NB4 (cell line): ENCODE measurements at places on chromosomes 12 and 14.
A peak's percentile ranks its signal among the peaks of the same experiment; 100 is the strongest.

GRCh38 chr12:108751821-108752220, 20.5 kb upstream of the CORO1C start:
- peak; percentile 67 for DNase-seq

- no peak for DNase-seq
Observed at GRCh38 chr12:24500421-24500820, 448.5 kb downstream of the BCAT1 start.

DNA sequence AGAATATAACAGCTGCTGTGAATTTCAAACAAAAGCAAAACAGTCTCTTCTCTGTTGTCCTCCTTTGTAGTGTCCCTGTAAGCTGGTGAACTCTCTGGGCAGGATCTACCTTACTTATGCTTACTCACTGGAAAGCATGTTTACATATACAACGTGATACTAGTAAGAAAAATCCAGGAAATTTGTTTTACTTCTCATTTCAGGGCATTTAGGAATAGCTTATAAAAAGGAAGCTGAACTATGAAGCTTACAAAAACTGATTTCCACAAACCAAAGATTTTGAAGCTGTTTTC, 311.0 kb downstream of the NOVA1 start:
- no peak for DNase-seq

DNA sequence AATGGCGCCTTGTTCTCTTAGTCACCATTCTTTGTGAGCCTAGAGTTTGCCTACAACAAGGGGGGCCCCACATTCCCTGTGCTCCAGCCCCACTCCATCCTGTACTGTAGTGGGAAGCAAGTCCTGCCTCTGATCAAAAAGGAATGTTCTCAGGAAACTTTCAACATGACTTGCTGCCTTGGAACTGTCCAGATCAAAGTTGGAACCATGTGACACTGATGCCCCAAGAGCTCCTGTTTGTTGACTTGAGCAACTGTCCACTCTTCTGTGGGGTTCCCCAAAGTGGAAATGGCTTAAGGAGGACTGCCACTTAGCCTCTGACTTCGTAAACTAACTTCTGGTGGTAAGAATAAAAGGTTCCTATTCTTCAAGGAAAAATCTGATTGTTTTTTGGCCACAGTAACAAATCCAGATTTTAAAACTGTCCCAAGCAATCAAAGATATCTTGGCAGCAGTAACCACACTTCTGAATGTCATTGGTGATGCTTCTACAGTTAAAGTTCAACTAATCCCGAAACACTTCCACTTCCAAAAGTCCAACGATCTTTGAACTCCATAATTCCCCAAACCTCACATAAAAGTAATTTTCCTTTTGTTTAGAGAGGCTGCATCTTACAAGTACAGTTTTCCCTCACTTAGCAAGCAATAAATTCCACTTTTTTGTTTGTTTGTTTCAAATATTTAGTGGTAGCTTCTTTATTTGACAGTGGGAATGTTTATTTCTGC, 67.2 kb downstream of the PAH start:
- no peak for DNase-seq

GRCh38 chr12:130478786-130479185, 141.1 kb downstream of the PIWIL1 start:
- no peak for DNase-seq

- no peak for DNase-seq
Observed at GRCh38 chr14:58701604-58702003, 63.8 kb downstream of the DACT1 start.

- no peak for DNase-seq
Observed at GRCh38 chr14:33859306-33859705, 91.6 kb downstream of the EGLN3 start.

- no peak for DNase-seq
Observed at GRCh38 chr14:38481952-38482678, 226.2 kb upstream of the CLEC14A start.

DNA sequence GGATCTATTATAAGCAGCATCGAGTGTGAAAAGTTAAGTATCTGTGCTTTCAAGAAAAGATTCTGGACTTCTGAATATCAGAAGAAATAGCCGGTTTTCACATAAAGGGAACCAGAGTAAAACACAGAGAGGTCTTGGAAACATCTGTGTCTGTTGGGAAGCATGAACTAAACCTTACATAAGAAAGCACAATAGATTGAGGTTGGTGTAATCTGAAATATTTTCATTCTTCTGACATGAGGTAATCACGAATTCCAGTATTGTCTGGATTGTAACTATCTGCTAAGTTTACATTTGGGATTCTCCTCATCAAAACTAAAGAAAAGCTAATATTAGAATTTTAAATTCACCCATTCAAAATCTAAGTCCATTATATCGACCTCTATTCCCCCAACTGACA, 161.3 kb downstream of the CPNE8 start:
- no peak for DNase-seq

DNA sequence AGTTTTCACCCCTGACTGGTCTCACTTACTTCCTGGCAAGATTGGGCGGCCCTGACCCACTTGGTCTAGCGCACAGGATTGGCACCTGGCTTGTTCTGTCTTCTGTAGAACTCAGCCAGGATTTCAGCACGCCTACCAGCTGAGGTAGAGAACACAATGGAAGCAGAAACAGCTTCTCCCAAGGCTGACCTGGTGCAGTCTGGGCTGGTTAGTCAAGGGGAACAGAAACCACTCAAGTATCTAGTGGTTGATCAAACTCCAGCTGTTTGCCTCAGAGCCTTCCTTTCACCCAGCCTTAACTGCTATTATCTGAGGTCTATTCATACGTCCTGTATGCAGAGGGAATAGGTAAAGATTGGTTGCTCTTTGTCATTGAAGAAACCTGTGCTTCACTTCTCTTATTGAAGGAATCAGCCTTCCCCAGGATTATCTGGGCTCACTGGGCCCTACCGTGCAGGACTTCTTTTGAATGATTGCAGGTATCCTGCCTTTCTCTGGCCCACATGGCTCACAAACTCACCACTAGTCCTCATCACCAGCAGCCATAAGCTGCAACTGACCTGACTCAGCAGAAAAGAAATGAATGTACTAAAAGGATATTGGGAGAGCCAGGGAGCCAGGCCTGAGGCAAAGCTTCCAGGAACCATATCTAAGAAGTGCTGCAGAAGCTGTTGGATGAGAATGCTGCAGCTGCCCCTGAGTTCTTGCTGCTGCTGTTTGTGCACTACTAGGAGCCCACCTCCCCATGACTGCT, 2.5 kb upstream of the PLEKHD1 start:
- peak; percentile 16 for DNase-seq

DNA sequence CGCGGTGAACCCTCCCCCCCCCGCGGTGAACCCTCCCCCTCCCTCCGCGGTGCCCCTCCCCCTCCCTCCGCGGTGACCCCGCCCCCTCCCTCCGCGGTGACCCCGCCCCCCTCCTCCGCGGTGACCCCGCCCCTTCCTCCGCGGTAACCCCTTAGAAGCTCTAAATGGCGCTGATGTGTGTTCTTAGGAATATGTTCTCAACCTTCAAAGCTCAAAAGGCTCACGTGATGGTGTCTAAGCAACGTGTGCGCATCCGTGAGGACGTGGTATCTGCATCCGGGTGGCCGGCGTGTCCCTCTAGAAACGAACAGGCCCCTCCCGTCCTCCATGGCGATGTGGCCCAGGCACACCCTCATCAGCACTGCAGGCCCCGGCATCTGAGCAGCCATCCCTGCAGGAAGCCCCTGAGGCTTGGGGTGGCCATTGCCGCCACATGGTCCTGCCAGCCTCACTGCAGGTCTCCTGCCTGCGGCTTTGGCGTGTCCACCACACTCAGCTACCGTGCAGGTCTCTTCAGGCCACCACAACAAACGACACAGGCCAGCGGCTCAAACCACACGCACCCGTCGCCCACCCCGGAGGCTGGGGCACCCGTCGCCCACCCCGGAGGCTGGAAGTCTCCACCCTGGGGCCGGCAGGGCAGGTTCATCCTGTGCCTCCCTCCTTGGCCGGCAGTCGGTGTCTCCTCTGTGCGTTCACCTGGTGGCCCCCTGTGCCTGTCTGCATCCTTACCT, 14.5 kb upstream of the FBRSL1 start:
- DNase-seq, result no peak

- peak; percentile 76 for DNase-seq
Observed at GRCh38 chr12:7832059-7832696, 40.5 kb downstream of the SLC2A14 start.

DNA sequence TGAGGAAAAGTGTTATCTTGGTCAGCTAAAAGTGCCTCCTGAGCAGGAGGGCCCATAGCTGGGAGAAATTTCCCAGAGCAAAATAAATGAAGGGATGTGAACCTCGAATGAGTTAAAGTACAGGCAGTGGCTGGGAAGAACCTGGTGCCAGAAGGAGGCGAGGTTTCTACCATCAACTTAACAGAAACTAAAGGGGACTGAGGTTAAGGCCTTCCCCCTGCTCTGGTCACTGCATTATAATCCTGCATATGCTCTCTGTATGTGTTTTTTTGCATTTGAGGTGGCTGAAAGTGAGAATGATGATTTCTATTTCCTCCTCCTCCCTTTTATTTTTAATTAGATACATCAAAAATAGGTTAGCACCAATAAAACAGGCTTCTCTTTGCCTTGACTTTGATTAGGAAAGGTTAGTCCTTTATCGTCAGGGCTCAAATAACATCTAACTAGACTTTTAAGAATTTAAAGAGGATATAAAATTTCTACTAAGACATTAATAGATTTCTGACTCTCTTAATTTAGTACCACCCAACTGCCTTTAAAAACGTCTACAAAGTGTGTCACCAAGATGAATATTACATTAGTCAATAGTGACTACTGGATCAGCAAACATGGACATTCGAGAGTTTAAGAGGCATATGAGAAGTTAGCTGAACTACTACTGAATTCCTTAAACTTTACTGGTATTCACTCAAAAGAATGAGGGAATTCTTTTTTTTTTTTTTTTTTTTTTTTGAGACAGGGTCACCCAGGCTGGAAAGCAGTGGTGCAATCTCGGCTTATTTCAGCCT, 49.2 kb downstream of the GALNT4 start:
- no peak for DNase-seq

GRCh38 chr12:121034616-121035305, 4.3 kb downstream of the OASL start:
- DNase-seq, result no peak

- DNase-seq, result no peak
Observed at GRCh38 chr12:14357486-14357885, 8.0 kb upstream of the ATF7IP start.

DNA sequence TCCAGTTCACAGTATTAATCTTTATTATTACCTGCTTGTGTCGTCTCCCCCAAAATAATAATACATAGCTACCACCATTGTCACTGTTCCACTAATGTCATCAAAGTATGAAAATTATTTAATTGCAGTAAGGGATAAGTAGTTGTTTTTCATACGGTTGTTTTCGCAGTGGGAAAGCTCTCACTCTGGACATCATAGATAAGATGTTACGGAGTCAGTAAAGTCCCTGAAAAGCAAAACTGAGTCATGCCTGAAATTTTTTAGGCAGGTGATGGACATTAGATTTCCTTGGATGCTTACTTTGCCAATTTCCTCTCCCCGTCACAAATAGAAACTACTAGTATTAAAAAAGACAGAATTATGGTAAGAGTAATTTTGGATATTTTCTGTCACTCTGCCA, 13.2 kb downstream of the PNP start:
- DNase-seq, result no peak

- no peak for DNase-seq
Observed at GRCh38 chr12:111312016-111312415, 56.9 kb downstream of the PHETA1 start.

DNA sequence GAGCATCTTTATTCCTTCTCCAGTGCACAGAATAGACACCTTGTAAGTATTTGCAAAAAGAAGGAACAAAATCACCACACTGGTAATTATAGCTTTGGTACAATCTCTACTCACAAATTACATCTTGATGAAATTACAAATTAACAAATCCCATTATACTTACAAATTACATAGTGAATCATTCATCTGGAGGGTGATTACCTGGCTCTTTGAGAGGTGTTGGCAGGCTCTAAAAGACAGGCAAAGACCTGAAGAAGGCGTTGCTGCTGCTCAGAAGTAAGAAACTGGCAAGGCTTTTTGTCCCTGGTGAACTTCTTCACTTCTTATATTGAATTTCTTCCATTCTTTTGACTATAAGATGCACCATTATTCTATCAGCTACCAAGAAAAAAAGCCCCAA, 21.7 kb upstream of the LMNTD1 start:
- DNase-seq, result no peak

GRCh38 chr14:103110681-103111231, 12.5 kb upstream of the TNFAIP2 start:
- no peak for DNase-seq

DNA sequence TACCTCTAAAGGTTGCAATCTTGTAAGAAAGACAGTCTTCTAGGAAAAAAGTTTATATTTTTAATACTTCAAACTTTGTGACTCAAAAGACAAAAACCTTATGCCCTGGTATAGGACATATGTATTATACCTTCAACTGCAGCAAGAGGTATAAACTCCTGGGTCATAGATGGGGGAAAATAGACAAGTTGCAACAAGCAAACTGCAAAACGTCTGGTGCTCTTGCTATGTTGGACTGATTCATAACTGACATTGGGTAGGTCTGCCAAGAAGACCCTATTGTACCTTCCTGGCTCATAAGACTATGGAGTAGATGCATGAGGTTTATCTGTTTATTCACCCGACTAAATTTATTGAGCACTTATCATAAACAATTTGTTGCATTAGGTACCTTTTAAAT, 40.9 kb downstream of the BEST3 start:
- DNase-seq, result no peak

DNA sequence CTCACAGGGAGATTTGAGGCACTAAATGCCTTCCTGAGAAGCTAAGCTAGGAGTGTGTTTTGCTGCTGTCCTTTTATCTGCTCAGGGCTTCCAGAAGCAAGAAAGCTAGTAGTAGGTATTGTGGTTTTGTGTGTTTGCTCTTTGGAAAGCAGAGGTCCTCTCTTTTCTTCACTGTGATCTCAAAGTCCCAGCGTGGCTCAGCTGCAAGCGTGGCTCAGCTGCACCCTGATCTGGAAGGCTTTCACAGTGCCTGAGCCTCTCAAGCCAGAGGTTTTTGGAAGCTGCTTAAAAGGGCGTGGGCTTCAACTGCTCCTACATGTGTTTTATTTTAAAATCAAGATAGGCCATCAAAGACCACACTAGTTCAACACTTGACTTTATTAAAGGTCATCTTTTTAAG, 337.4 kb upstream of the RGS6 start:
- DNase-seq, result no peak

DNA sequence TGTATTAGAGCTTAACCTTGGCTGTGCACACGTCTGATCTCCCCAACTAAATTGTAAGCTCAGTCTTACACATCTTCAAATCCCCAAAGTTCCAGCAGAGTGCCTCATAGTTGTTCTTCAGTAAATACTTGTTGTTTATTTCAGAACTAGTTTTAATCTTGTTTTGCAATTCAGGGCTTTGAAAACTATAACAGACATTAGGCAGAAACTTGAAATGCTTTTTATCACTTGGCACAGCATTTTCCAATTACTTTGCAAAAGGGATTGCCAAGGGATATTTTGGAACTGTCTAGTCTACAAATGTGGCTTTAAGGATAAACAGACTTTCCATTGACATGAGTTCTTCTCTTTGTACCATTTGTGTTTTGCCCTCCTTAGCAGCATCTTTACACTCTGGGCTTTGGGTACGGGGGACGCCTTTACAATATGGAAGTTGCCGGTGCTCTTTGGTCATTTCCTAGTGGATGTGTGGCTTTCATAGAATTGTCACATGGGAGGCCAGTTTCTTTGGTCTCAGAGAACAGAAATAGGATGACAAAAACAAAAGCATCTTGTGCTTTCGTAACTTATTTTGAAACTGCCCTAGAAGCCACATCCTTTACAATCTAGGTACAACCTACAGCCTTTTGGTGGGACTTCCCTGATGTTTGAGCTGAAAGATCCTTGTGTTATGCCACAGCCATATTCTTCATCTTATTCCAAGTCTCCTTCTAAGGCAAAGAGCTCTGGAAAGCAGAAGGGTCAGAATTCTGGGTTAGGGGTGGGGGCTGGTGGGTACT, 96.9 kb downstream of the NPAS3 start:
- no peak for DNase-seq
